T follicular helper cell (primary cell): ENCODE measurements at places on chromosomes 3 and 15.

DNA sequence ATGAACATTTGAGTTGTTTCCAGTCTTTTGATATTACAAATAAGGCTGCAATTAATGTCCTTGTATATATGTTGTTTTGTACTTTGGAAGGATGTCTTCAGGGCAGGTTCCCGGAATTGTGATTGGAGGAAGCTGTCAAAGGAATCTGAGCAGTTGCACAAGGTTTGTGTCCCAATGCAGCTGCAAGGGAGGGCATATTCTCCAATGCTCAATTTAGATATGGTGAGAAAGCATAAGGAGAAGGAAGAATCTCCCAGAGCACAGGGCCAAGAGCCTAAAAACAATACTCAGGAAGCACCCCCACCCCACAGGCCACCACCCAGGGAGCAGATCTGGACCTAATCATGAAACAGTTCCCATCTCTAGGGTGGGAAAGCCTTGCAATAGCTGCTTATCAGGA lies 228.0 kb upstream of the LRRFIP2 start:
- DNase-seq, result no peak

DNA sequence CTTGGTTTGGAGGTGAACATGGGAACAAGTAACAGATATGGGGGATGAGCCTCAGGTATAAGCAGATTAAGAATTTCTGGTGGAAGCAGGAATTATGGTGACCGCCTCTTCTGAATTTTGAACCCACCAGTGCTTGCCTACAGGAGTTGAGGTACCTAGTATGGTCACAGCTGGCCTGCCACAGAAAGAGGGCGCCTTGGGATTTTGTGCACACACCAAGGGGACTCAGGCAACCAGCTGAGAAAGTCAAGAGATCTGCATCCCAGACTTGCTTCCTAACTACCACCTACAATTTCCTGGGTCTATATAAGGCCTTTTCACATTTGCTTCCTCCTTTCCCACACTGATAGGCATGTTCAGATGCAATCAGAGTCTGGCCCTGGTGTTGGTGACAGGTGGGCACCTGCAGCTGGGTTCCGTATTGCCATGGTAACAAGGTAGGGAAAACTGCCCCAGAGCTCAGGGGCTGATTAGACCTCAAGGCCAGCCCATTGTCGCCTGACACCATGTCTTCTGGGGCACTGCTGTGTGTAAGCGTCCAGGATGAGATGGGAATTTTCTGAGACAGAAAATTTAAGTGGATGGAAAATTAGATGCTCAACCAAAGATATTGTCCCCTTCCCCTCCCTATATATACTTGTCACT lies 75.9 kb upstream of the RASGRF1 start:
- DNase-seq, result no peak

DNA sequence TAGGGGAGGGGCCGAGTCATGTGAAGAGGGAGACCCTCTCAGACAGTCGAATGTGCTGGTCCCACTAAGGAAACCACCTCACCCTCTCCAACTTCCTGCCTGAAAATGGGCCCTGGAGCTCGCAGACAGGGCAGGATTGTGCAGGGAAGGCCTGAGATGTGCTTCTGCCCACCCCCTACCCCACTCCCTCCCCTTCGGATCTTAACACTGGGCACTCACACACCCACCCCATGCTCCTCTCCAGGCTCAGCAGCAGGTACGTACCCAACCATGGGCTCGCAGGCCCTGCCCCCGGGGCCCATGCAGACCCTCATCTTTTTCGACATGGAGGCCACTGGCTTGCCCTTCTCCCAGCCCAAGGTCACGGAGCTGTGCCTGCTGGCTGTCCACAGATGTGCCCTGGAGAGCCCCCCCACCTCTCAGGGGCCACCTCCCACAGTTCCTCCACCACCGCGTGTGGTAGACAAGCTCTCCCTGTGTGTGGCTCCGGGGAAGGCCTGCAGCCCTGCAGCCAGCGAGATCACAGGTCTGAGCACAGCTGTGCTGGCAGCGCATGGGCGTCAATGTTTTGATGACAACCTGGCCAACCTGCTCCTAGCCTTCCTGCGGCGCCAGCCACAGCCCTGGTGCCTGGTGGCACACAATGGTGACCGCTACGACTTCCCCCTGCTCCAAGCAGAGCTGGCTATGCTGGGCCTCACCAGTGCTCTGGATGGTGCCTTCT lies 20.0 kb downstream of the ATRIP start:
- no peak for DNase-seq

GRCh38 chr3:72401005-72401545 lies 447.2 kb downstream of the SHQ1 start:
- no peak for DNase-seq

DNA sequence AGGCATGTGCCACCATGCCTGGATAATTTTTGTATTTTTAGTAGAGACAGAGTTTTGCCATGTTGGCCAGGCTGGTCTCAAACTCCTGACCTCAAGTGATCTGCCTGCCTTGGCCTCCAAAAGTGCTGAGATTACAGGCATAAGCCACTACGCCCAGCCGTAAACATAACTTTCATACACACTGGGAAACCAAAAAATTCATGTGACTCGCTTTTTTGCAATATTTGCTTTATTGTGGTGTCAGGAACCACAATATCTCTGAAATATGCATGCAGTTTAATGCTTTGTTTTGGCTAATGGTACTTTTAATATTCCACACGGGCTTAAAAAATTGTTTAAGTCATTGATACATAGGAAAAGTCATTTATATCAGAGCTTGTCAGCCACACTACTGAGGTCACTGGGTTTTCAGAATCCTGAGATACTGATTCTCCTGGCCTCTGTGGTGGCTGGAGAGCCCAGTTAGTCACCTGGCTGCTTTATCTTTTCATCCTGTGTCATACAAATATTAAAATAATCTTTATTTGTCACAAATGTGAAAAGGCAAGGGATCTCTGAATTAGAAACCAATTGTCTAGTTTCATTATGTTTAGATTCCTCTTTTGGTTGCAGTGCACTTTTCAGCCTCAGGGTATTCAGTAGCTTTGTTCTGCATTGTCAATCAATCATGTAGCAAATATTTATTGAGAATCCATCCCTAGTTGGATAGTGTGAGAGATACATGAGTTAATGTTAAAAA lies 10.0 kb downstream of the TMEM62 start:
- DNase-seq, result no peak

GRCh38 chr3:5054098-5054497 lies 68.0 kb upstream of the ARL8B start:
- no peak for DNase-seq

- no peak for DNase-seq
Measured at GRCh38 chr3:68664276-68664675, 268.1 kb downstream of the TAFA4 start.
